ENCODE measurements at places on chromosomes 12 and 14. TPM values are rescaled to one million over a fixed set of nuclear protein-coding genes. Genes with fewer than 3 reads are reported as not detected.

Gene REP15
- total RNA-seq: 3.5 TPM

- DNase-seq: no peak
Observed at GRCh38 chr12:125143491-125143890, 78.3 kb downstream of the AACS start.

- peak; percentile 97 for DNase-seq
Observed at GRCh38 chr12:124655698-124656516, 88.5 kb upstream of the NCOR2 start.

DNA sequence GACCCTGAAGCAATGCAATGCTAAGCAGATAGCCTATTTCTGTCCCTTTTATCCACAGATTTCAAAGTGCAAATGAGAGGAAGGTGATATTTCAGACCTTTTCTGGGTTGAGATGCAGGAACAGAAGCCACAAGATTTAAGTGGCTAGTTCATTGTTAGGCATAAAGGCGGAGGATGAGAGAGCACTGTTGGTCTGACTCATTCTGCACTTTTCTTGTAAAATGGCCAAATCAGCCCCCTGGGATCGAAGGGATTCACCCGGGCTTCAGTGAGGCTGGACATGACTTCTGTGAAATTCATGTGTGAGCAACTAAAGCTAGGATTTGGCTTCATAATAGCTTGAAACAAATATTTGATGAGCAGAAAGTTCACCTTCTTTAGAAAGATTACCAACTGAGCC is 101.9 kb upstream of the OVCH1 start:
- DNase-seq: peak; percentile 60

GRCh38 chr12:61095111-61095510 is 1165.1 kb upstream of the USP15 start:
- no peak for DNase-seq

DNA sequence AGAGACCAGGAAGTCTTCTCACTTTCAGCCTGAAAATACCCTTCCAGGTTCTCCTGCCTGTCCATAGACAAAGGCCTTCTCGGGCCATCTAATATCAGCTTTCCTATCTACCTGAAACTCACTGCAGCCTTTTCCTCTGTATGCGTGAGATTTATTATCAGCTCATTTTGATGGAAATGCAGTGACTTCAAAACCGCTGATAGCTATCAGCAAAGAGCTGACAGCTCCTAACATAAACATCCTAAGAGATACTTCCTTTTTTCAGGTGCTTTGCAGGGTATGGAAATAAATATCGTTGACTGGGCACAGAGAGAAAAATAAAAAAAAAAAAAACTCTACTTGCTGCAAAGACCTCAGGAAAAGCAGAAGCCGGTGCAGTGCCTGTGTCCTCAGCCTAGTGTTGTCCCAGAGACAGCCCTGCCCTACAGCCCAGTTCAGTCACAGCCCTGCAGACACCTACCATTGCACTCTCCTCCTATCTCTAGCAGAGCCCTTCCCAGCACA is 215.0 kb upstream of the EGLN3 start:
- no peak for DNase-seq

Gene CLBA1
- 11.5 TPM for total RNA-seq

GRCh38 chr12:15856097-15856982 is 25.8 kb upstream of the STRAP start:
- DNase-seq: no peak

Gene RPS6KA5
- total RNA-seq: 1.4 TPM

Measured in osteoblast (primary cell).